Central memory CD4-positive, alpha-beta T cell (primary cell): ENCODE measurements at places on chromosomes 1 and 21.

DNA sequence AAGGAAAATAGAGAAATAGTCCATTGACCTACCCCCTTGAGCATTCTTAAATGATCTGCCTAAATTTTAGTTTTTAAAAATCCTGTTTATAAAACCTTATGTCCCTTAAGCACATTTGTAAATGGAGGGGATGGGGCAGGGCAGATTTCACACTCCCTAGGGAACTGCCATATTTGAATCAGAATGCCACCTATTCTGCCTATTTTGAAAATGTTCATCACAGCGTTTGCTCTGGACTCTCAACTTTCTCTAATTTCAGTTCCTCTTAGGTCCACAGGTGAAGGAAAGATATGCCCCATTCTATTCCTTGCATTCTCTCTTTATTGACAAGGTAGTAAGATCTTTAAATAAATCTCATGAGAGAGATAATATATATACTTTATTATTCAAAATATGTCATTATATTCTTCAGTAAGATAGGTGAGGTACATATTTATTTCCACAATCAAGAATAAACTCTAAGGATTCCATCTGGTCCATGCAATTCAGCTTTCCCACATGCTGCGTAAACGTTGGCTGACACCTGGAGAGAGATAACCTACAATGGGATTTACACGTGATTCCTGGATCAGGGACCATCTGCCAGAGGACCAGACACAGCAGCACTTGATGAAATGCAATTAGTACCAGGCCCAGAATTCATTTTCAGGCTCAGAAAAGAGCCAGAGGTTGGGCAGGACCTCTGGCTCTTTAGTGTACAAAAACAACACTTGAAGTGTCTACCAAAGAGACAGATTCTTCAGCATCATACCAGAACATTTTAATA lies 1.2 kb upstream of the LPGAT1 start:
- DNase-seq = no peak

- DNase-seq = no peak
These were observed 22.7 kb downstream of the PKNOX1 start for GRCh38 chr21:42997053-42997452.

- DNase-seq = no peak
These were observed 25.0 kb downstream of the PTGFRN start for GRCh38 chr1:116934586-116935207.

GRCh38 chr1:206062464-206062863 lies 9.5 kb downstream of the RHEX start:
- DNase-seq = no peak

- no peak for DNase-seq
These were observed 86.0 kb downstream of the EPHB2 start for GRCh38 chr1:22796642-22797041.

- DNase-seq = no peak
These were observed 4.9 kb downstream of the ADAMTSL4 start for GRCh38 chr1:150554086-150554452.
